Activated T-cell treated with anti-CD3 and anti-CD28 coated beads for 4 hours (primary cell): ENCODE measurements at places on chromosomes 6 and 20.

- no peak for DNase-seq
Measured at GRCh38 chr6:28380381-28380780, 19.2 kb downstream of the ZSCAN12 start.

- peak; percentile 49 for DNase-seq
Measured at GRCh38 chr6:41732591-41733359, 2.6 kb downstream of the TFEB start.

DNA sequence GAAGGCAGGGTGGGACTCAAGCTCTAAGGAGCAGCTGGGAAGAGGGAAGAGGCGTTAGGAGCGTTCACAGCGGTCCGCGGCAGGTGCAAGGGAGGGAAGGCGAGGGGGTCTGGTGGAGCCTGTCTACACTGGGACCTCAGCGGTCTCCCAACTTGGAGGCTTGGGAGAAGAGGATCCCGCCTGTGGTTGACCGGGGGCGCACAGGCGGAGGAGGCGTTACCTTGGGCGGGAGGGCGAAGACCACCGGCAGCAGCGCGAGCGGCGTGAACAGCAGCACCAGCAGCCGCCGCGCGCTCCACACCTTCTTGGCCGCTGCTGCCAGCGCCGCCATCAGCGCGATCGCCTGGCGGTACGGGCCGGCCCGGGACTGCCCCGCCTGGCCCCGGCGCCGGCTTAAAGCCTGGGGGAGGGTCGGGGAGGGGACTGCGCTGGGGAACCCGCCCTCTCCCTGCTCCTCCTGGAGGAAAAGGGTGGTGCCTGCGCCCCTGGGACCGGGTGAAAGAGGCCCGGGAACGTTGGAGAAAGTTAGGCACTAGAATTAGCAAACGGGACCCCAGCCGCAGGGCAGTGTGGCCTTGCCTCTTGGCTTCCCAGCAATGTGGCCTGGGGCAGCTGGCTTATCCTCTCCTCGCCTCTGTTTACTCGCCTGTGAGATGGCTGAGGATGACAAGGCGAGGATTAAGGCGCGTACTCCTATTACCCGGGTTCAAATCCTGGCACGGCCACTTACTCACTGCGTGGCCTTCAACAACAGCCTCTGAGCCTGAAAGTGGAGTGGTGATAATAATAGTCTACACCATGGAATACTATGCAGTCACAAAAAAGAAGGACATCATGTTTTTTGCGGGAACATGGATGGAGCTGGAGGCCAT is at the start of gene SLC13A3:
Gene SLC13A3 (minus strand): TSS at position 369 of the 872 bp plus-strand sequence. CDS start 38 bp downstream, at position 331.
- DNase-seq = no peak

DNA sequence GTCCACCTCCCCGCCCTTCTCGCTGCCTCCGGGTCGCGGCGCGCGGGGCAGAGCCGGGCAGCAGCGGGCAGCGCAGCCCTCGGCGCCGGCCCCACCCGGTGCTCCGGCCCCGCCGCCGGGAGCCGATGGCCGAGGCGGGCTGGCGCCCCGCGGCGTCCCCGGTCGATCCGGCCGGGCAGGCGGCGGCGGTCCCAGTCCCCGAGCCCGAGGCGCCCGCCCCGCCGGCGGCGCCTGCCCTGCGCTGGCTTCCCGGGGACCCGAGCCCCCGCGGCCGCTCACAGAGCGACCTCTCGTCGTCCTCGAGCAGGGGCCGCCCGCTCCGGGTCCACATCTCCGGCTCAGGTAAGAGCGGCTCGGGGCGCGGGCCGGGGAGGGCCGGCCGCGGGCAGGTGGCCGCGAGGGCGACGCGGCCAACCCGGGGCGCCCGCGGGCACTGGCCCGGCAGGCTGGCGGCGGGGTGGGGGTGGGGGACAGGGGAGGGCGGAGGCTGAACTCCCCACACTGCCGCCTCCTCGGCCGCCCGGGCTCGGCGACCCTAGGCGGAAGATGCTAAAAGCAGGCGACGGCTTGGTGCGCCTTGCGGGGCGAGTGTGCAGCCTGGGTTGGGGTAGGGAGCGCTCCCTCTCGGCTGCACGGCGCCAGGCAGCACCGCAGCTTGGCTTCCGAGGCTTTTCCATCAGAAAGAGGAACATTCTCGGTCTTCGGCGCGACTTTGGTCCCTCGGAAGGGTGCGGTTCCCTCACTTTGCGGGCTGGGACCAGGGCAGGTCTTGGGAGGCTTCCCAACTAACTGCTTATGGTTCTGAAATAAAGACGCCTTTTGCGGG is 25.6 kb upstream of the FUCA2 start:
- DNase-seq = peak; percentile 41

DNA sequence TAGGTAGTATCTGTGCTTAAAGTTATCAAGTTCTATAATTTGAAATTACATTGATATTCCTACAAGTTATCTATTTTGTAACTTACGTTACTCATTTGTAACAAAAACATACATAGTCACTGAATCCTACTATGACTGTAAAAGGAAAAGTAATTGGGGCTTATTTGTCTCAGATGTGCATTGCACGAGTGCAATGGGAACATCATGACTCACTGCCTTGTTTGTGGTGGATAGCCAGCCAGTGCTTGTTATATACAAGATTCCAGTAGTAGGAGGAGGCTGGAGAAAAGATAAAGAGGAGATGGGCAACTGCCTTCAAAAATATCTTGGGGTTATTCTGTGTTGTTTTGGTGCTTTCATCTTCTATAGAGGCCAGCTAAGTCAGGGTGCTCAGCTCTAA is 164.1 kb downstream of the RNF144B start:
- DNase-seq = no peak

DNA sequence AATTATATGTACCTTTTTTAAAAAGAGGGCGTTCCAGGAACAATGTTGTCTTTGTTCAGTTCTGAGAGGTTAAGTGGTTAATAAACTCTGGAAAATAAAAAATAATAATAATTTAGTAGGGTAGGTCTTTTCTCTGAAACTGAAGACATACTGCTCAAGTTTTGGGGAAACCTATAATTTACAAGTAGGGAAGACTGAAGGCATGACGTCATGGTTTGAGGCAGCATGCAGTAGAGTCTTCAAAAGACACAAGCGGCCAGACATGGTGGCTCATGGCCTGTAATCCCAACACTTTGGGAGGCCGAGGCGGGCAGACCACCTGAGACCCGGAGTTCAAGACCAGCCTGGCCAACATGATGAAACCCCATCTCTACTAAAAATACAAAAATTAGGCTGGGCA is 14.0 kb downstream of the STAU1 start:
- DNase-seq = no peak

- DNase-seq = no peak
Measured at GRCh38 chr20:3887876-3888620, 1.1 kb upstream of the PANK2 start.

- DNase-seq = no peak
Measured at GRCh38 chr6:128482642-128483041, 37.8 kb downstream of the PTPRK start.

DNA sequence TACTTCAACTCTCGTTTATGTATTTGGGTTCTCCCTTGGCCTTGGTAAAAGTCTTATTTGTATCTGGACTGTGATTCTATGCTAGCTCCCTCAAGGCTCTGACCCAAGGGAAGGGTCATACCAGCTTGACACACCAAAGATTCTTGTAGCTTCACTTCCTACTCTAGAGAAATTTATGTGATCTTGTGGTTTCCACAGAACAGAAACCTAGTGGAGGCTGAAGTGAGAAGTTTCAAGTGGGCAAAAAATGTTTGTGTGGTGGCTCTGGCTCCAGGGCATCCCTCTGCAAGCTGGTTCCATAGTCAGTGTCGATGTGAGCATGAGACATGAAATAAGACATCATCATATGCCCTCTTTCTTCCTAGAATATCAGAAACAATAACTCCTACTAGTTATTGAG is 48.1 kb upstream of the TNFRSF21 start:
- no peak for DNase-seq

GRCh38 chr6:136783495-136784270 is 8.6 kb downstream of the MAP3K5 start:
- DNase-seq = no peak

DNA sequence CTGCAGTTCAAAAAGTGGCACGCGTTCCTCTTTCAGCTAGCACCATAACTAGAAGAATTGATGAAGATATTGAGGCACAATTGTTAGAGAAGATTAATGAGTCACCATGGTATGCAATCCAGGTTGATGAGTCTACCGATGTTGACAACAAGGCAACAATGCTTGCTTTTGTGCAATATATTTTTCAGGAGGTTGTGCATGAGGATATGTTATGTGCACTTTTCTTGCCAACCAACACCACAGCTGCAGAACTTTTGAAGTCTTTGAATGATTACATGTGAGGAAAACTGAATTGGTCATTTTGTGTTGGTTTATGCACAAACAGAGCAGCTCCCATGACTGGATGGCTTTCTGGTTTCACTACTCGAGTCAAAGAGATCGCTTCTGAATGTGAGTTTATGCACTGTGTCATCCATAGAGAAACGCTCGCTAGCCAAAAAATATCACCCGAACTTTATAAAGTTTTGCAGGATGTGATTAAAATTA is 129.3 kb upstream of the SLC24A3 start:
- DNase-seq = no peak

- no peak for DNase-seq
Measured at GRCh38 chr6:47117314-47117713, 75.2 kb upstream of the ADGRF1 start.

GRCh38 chr6:158703837-158704822 is 54.3 kb downstream of the SYTL3 start:
- peak; percentile 72 for DNase-seq

GRCh38 chr20:39823224-39823623 is 861.1 kb downstream of the DHX35 start:
- no peak for DNase-seq

DNA sequence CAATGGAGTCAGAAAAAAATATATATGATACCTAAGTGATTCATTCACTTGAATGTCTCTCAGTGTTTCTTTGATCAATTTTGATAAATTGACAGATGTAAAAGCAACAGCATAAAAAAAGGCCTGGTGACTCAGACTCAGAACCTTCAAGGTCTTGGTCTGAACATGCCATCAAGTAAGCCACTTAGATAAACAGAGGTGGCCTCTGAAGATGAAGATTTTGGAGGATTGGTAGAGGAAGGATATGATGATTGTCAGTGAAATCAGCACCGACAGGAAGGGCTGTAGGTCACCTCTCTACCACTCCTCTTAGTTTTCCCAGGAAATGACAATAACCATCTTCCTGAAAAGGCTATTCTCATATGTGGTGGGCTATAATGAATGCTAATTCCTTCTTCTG is 422.8 kb upstream of the EPHA7 start:
- no peak for DNase-seq

GRCh38 chr6:11439017-11439420 is 98.5 kb upstream of the TMEM170B start:
- no peak for DNase-seq

- no peak for DNase-seq
Measured at GRCh38 chr20:38939686-38940085, 13.5 kb downstream of the FAM83D start.

- DNase-seq = no peak
Measured at GRCh38 chr6:88840796-88841539, 122.5 kb downstream of the RNGTT start.

DNA sequence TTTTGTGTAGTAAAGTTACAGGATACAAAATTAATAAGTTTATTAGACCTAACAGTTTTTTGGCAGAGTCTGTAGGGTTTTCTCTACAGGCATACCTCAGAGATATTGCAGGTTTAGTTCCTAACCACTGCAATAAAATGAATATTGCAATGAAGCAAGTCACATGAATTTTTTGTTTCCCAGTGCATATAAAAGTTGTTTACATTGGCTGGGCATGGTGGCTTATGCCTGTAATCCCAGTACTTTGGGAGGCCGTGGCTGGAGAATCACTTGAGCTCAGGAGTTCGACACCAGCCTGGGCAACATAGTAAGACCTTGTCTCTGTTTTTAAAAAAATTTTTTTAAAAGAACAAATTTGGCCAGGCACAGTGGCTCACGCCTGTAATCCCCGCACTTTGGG is 16.0 kb downstream of the C6orf52 start:
- DNase-seq = no peak

DNA sequence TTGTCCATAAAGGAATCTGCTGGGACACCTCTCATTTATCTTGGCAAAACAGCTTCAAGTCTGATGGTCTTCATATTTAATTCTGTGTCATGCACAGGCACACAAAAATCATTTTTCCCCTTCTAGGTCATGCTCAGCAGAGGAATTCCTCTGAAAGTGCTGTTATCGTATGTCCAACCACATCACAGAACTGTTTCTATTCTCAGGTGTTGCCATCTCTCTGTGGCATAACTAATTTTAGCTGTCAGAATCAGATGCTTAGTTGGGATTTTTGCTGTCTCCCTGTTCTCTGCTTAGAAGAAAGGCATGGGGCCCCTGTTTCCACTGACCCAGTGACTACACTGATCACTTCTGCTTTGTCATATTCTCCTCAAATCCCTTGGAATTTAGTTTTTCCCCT is 608.0 kb upstream of the EPHA7 start:
- DNase-seq = no peak

DNA sequence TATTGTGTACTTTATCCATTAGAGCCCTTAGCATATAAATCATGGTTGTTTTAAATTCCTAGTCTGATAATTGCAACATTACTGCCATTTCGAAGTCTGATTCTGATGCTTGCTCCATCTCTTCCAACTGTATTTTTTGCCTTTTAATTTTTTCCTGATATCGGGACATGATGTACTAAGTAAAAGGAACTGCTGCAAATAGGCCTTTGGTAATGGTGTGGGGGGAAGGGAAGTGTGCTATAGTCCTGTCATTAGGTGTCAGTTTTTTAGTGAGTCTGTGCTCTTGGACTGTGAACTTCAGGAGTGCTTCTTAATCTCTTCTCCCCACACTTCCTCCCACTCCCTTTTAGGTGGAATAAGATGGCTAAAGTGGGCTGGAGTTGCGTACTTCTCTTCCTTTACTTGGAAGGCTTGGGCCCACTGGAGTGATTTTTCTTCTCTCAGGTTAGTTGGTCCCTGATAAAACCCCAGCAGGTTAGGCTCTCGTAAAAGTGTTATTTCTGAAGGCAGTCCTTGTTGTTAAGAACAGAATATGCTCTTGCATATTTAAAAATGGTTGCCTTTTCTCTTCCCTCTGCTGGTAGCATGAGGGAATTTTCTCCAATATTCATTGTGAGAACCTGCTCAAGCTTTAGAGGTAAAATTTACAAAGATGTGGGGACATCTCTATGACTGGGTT is 18.1 kb downstream of the STXBP5 start:
- DNase-seq = no peak

GRCh38 chr6:15386110-15386755 is 140.4 kb downstream of the JARID2 start:
- DNase-seq = no peak

GRCh38 chr6:112879920-112880413 is 532.8 kb downstream of the RFPL4B start:
- DNase-seq = no peak

GRCh38 chr20:64050261-64051032 is 1.0 kb upstream of the SOX18 start:
- DNase-seq = no peak

- DNase-seq = no peak
Measured at GRCh38 chr20:6956056-6956455, 188.6 kb downstream of the BMP2 start.
